ENCODE measurements at places on chromosomes 3 and 15.
A peak's percentile ranks its signal among the peaks of the same experiment; 100 is the strongest.

DNA sequence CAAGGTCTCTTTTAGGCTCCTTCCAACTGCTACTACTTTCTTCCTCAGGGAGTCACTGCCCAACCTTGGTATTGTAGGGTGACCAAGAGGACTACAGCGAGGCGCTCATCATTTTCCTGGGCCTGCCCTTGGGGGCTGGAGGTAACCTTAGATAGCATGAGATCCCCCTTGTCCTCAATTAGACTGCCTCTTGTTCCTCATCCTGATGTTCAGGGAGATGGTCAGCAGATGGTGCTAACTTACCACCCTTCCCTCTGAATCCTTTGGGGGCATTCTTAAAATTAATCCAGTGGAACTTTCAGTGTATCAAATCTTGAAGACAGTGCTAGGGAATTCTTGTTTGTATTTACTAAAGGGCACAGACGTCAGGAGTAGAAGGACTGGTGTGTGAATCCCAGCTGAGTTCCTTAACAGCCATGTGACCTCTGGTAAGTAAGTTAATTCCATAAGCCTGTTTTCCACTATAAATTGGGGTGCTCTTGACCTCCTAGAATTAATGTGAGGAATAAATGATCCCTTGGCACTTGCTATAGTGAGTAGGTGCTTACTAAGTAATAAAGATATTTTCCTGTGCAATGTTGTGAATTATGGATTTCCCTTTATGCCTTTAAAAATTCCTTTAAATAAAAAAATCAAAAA lies 4.1 kb upstream of the CLPX start:
- no peak for DNase-seq

- peak; percentile 63 for DNase-seq
Observed at GRCh38 chr3:56988458-56989168, 71.9 kb upstream of the SPATA12 start.

- DNase-seq: peak; percentile 33
Observed at GRCh38 chr3:36843065-36844051, 79.0 kb upstream of the DCLK3 start.

GRCh38 chr3:30145281-30145680 lies 461.1 kb upstream of the TGFBR2 start:
- no peak for DNase-seq

DNA sequence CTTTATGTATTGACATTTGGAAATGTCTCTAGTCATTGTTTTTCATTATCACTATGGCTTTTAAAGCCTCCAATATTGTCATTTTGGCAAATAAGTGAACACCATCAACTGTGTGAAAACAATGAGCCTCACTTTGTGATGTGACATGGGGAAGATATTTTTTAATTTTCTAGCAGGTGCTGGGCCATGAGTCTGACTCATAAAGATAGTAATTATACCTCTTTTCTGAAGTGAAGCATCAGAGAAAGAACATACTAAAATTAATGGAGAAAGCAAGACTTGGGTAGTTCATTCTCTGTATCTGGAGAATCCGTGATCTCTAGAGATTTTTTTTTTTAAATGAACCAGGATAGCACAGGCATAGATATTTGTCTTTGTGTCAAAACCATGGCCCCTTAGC lies 100.8 kb downstream of the CCNL1 start:
- DNase-seq: no peak

- DNase-seq: no peak
Observed at GRCh38 chr3:12799525-12800440, 3.3 kb downstream of the CAND2 start.

DNA sequence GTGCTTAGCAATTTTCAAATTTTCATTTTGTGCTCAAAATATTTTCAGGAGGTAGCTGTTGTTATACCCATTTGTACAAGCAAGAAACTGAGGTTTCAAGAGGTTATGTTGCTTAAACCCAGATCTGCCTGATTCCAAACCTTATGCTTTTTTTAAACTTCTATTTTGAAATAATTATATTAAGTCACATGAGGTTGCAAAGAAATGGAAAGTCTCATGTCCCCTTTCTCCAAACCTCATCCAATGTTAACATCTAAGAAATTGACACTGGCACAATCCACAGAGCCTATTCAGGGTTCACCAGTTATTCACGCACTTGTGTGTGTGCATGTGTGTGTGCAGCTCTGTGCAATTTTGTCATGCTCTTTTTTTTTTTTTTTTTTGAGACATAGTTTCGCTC lies 35.1 kb downstream of the B3GNT5 start:
- no peak for DNase-seq

DNA sequence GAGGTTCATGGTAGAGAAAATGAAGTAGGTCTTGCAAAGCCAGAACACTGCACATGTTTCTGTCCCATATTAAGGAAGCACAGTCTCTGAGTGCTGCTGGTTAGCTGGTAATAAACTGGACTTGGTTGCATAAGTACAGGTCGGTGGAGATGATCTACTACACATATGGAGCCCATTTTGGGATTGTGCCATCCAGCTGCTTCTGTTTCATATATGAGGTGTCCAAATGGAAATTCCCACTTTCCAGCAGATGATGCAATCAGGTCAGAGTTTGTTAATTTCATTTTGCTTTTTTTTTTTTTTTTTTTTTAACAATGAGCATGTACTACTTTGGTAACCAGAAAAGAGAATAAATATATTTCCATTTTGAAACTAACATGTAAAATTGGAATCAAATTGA lies 122.6 kb downstream of the SATB1 start:
- DNase-seq: no peak

GRCh38 chr3:191136347-191136746 lies 62.7 kb upstream of the OSTN start:
- DNase-seq: no peak

DNA sequence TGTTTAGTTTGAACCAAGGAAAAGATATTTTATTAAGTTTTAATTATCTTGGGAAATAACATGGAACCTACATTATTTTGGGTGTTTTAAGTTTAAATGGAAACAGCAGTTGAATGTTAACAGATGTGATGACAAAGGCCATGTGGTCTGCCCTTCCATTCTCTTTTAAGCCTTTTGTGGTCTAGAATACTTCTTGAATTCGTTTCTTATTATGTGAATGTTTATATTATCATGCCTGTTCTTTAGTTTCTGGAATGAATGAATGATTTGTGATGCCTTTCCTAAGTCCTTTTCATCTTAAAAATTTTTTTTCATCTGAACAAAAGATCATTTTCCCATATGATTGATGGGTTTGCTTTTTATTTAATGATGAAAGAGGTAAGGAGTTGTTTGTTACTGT lies 44.6 kb downstream of the SNRK start:
- no peak for DNase-seq

GRCh38 chr3:141285570-141285969 lies 53.9 kb downstream of the PXYLP1 start:
- DNase-seq: no peak

DNA sequence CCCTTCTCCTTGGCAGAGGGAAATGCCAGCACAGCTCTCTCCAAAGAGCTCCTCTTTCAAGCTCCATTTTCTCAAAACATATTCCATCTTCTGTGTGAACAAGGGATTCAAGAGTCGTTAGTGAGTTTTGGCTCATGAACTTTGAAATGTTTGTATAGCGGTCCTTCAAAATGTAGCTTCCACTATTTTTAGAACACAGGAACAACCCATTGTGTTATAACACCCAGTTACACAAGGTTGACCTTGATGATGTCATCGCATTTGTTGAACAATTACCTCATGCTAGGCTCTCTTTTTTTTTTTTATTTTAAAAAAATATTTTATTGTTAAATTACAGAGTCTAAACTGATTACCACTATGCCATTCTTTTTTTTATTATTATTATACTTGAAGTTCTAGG lies 251.7 kb downstream of the THSD4 start:
- no peak for DNase-seq

DNA sequence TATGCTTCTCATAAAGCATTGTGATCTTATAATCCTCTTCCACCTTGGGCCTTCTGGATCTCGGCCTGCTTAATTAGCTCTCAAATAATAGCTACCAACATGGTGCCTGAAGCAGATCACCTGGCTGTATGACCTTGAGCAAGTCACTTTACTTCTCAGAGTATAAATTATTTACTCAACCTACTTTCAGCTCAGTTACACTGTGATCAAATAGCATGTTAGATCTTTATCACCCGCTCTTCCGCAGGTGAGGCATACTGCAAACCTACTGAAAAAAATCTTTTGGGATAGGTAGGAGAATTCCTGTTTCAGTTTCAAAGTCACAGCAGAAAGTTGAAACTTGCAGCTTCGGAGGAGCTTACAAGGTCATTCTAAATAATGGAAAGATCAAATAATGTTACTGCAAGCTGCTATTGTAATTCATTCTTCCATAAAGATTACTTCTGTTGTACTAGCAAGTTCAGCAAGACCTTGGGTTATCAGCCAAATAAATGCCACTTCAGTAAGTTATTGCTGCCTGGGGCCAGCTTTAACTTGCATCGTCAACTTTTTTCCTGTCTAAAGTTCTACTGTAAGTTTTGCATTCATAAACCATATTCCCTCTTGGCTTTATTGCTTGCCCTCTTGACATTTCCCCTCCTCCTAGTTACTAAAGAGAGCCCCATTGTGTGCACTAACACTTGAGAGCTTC lies 268.4 kb upstream of the ATP11B start:
- DNase-seq: no peak

GRCh38 chr15:90679959-90680358 lies 37.2 kb upstream of the BLM start:
- no peak for DNase-seq

DNA sequence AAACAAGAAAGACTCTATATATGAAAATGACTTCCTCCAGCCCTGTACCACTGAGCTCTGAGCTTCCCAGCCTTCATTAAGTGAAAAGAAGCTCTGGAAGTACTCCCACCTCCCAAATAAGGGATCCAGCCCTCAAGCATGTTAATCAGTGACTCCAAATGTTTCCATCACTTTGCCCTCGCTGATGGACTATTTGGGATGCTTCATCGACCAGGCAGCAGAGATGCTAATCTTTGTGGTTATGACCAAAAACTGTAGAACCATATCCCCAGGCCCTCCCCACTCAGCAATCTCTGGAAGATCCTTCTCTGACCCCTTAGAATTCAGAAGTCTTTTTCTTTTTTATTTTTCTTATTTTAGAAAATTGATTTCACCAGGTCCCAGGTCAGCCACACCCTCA lies 2.3 kb upstream of the CTDSPL start:
- DNase-seq: no peak

- DNase-seq: no peak
Observed at GRCh38 chr15:44327578-44327977, 39.1 kb downstream of the GOLM2 start.

DNA sequence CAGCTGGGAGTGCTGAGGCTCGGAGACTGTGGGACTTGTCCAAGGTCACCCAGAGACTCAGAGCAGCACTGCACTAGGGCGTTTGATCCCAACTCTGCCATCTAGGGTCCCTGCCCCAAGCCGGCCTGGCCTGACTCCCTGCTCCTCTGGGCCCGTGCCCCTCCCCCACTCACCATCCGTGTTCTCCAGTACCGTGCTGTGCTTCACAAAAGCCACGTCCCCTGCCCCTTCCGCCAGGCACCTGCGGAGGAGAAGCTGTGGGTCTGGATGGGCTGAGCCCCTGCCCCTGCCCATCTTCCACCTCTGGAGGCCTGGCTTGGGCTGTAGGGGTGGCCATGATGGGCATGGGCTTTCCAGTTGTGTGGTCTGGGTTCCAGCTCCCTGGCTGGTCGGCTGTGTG lies 8.4 kb downstream of the MELTF start:
- no peak for DNase-seq

DNA sequence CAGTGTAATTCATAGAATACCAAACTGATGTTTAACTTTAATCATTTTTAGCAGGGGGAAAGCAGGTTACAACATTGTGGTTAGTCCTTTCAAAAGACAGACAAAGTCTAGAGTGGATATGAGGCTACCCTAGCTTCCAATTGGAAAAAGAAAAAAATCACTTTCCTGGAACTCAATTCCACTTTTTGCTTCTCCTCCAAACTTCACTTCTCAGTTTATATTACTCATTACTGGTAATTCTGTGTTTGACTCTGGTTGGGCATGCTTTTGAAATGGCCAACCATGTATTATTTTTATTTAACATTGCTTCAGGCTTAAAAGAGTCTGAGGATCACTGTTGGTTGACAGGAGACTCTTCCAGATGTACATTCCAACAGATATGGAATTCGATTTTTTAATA lies 84.8 kb downstream of the RAP2B start:
- DNase-seq: no peak

- no peak for DNase-seq
Observed at GRCh38 chr3:72725229-72725628, 123.0 kb downstream of the SHQ1 start.

DNA sequence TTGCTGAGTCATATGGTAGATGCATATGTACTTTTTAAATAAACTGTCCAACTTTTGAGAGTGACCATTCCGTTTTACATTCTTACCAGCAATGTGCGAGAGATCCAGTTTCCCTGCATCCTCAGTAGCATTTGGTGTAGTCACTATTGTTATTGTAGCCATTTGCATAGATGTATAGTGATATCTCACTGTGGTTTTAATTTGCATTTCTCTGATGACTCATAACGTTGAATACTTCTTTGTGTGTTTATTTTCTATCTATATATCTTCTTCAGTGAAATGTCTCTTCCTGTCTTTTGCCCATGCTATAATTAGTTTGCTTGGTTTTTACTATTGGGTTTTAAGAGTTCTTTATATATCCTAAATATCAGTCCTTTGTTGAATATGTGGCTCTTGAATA lies 255.7 kb upstream of the GRM7 start:
- DNase-seq: no peak

- no peak for DNase-seq
Observed at GRCh38 chr15:96505014-96505413, 174.5 kb downstream of the NR2F2 start.

DNA sequence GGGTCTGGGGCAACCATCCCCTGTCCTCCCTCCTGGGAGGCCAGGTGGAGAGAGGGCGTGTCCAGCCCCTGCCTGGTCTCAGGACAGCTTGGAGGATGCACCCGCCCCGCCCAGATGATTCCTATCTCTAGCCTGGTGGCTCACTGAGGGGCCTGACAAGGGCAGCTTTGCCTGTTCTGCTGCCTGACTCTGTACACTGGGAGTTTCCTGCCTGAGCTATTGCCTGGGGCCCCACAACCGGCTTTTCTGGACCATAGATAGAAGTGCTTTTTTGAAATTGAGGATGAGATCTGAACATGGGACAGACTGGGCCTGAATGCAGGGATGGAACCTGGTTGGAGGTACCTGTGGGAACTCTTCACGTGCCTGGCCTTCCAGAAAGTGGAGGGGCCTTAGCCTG lies 751 bp upstream of the PLA2G4E start:
- no peak for DNase-seq

GRCh38 chr3:183485093-183485492 lies 56.7 kb upstream of the MCF2L2 start:
- no peak for DNase-seq

- no peak for DNase-seq
Observed at GRCh38 chr3:56468184-56469106, at the start of gene ERC2. Gene ERC2, minus strand, starts transcription at chr3:56468467.

GRCh38 chr3:197889204-197889930 lies 60.6 kb upstream of the RPL35A start:
- no peak for DNase-seq

- no peak for DNase-seq
Observed at GRCh38 chr15:58483376-58483775, 51.6 kb downstream of the LIPC start.

Data from CD8-positive, alpha-beta memory T cell (primary cell).